ENCODE measurements at places on chromosomes 13 and 19.

DNA sequence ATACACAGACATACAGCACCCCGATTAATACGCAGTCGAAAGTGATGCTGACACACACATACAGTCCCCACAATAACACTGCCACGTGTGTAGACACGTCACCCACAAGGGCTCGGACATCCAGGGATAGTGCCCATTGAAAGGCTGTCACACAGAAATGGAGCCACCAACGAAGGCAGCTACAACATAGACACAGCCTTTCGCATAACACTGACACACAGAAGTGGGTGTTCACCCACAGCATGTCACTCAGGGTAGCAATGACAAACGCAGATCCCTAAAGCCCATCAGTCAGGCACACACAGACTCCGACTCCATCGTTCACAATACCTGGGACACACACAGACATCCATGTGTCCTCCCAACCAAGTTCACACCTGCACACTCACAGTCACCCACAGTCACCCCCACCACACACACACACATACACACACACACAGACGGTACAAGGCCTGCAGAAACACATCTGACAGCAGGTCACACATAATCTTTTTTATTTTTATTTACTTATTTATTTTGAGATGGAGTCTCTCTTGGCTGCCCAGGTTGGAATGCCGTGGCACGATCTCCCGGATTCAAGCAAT, 10.4 kb upstream of the NANOS3 start:
- no peak for DNase-seq

GRCh38 chr13:102680133-102680717, 14.6 kb downstream of the METTL21C start:
- no peak for DNase-seq

DNA sequence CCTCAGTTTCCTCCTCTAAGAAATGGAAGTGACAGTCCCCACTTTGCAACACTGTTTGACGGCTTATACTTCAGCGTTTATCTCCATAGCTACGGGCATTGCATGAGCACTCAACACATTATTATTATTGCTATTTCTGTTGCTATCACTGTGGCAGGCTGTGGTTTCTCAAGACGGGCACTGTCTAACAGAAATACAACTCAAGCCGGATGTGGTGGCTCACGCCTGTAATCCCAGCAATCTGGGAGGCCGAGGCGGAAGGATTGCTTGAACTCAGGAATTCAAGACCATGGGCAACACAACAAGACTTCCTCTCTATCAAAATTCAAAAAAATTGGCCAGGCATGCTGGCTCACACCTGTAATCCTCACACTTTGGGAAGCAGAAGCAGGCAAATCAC, 4.9 kb upstream of the ZSWIM4 start:
- no peak for DNase-seq

GRCh38 chr13:48493851-48494250, 39.0 kb downstream of the RCBTB2 start:
- no peak for DNase-seq

GRCh38 chr13:34412295-34412694, 529.8 kb upstream of the NBEA start:
- no peak for DNase-seq

DNA sequence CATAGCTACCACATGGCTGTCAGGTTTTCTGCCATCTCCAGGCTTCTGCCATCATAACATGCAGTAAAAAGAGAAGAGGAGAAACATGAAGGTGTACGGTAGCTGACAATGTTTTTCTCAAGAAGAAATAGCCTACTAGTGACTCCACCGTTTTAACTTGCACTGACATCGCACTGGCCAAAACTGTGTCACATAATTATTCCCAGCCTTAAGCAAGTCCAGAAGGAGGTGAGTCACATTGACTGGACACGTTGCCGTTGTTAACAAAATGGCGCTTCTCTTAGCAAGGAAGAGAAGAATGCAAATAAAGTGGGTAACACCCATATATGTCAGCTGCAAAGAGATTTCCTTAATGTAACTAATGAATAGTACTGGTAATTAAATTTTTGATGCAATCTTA, 810.4 kb upstream of the SLC10A2 start:
- no peak for DNase-seq

- DNase-seq, result peak; percentile 43
These were observed 6.7 kb upstream of the PLIN4 start for GRCh38 chr19:4524808-4525562.

DNA sequence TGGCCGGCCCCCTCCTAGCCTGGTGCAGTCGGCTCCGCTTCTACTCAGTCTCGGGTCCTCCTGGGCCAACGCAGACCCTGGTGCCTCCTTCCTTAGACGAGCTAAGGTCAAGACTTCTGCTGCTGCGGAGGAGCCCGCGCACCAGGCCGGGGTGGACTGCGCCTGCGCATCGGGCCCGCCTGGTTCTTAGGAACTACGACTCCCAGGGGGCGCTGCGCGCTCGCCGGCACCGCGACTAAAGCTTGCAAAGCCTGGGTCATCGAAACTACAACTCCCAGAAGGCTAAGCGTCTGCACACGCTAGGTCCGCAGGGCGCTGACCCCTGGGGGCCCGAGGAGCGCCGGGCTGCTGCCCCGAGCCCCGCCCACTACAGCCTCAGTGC, at the start of gene ZNF835:
Gene ZNF835, minus strand, starts transcription at position 145 of the 382 bp plus-strand sequence. CDS start 6,559 bp downstream, outside the sequence.
- peak; percentile 24 for DNase-seq

DNA sequence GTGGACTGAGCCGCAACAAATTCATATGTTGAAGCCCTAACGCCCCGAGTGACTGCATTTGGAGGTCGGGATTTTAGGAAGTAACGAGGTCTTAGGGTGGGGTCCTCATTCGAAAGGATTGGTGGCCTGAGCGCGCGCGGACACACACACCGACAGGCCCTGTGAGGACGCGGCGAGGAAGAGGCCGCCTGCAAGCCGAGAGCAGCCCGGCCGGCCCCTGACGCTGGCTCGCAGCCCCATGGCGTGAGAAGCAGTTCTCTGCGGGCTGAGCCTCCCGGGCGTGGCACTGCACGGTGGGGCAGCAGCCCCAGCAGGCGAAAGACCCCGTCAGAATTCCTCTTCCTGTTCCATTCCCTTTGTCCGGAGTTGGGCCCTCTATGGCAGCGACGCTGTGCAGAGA, 131.2 kb downstream of the CRYL1 start:
- DNase-seq, result no peak

GRCh38 chr13:109436841-109437240, 349.5 kb downstream of the IRS2 start:
- DNase-seq, result no peak

GRCh38 chr13:74910415-74910814, 571.6 kb downstream of the TBC1D4 start:
- DNase-seq, result no peak

DNA sequence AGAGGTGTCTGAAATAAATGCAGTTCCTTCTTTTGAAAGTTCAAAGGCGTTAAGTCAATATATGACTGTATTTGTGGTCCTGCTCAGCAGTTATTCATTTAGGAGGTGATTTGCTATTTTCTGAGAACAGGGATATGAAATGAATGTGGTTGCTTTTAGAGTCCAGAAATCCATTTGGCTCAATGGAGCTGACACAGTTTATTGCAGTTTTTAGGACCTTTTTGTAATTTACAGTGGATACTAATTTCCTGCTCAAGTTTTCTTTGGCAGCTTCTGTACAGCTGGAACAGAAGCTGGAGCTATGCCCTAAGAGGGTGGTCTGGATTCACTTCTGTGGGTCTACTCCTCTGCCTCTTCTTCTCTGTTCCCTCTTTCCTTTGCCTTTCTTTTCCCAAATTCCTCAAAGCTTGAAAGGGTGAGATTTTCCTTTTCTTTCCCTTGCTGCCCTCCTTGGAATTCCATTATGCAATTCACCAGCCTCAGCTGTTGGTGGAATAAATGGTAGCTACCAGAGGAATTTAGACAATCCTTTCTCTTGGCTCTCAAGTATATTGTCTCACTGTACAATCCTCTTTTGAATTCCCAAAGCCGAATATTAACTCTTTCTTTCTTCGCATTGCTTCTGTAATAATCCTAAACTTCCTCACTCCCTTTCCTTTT, 39.9 kb downstream of the ITGBL1 start:
- no peak for DNase-seq

GRCh38 chr19:49409441-49410029, 13.7 kb downstream of the PTH2 start:
- no peak for DNase-seq

GRCh38 chr13:68948586-68948985, 1159.0 kb upstream of the ATXN8OS start:
- DNase-seq, result no peak

DNA sequence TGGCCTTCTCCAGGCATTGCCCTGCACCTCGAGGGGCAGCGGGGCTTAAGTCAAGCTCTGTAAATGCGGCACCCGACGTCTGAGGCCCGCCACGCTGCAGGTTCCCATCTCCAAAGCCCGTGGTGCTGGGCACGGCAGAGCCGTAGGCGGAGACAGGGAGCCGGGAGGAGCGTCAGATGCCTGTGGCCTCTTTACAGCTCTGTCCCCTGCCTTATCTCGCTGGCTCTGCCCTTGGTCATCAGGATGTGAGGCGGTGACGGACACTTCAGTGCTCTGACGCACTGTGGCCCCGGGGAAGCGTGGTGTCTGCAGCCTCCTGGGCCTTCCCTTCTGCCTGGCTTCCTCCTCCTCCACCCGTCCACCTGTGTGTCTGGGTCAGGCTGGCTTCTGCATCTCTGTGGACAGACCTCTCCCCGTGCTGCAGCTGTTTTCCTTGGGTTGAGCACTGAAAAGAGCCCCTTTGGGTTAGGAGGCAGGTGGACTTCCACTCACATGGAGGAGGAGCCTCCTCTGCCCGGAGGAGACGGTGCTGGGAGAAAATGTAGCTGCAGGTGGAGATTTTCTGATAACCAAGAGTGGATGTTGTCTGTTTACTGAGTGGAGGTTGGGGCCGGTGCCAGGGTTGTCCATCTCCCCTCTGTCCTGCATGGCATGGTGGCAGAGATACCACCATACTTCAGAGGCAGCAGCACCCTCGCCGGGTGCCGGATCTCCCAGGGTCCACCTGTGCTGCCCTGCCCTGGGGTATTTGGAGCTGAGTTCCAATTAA, 14.6 kb downstream of the MCF2L start:
- peak; percentile 53 for DNase-seq

DNA sequence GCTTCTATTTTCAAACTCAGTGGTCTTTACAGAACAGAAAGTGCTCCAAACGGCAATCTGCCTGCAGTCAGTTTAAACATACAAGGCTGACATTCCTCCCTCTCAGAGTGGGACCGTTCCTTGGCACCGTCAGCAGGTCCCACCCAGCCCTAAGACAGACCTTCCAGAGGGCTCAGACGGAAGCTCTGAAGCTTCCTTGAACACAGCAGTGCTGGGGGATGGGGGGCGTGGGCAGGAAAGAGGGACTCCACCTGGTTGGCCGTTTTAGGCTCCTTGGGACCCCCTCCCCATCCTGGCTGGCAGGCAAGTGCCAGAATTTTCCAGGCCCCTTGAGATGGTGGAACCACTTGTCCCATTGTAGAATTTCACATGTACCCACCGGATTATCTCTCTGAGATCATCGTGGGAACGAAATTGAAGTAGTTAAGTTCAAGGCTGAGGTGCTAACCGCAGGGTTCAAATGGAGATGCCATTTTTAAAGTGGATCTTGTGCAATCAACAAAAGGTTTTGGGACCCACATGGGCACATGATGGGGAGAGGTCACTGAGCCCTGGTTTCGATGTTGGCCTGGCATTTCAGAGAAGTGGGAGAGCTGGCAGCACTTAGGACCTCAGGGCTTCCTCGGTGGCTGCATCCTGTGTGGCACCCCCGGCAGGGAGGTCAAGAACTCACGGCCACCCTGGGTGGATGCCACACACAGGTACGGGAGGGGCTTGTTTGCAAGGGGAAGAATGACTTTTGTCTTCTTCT, 46.2 kb downstream of the KLF2 start:
- DNase-seq, result no peak

DNA sequence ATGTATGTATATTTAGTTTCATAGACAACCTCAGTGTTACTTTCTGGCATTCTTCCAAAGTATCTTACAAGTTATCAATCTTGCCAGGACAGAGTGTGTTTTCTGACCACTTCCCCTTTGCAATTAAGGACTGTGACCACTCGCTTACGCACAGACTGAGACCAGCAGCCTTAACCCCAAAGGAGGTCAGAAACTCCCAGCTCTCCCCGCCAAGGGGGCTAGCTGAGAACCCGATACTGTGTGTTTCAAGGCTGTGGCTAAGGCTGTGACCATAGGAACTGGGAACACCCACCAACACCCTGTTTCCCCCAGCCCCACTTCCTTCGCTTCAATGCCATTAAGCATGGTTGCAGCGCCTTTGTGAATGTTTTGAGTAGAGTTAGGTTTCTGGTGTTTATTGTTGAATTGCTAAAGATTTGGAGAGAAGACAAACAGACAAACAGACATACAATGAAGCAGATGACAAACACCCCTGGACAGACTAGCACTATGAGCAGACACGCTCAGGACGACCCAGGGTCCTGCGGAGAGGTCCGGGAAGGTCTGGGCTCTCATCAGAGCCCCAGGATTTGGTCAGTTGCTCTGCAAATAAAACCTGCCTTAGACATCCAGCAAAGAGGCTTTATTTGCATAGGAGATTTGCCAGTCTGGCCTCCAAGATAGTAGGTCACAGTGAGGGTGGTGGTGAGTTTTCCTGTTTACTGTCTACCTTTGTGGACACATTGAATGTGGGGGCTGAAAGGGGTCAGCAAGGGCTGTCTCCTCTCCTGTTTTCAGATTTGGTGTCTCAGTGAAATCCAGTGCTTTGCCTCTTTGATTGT, 25.0 kb upstream of the TNFSF11 start:
- DNase-seq, result peak; percentile 28

GRCh38 chr13:30735025-30735871, at the start of gene ALOX5AP:
ALOX5AP (plus strand) TSS chr13:30735543; CDS start chr13:30735606, 63 bp downstream.
- peak; percentile 41 for DNase-seq

GRCh38 chr13:29849731-29850212, 645 bp downstream of the UBL3 start:
- DNase-seq, result peak; percentile 63

GRCh38 chr19:7078008-7078407, 8.5 kb downstream of the ZNF557 start:
- no peak for DNase-seq

DNA sequence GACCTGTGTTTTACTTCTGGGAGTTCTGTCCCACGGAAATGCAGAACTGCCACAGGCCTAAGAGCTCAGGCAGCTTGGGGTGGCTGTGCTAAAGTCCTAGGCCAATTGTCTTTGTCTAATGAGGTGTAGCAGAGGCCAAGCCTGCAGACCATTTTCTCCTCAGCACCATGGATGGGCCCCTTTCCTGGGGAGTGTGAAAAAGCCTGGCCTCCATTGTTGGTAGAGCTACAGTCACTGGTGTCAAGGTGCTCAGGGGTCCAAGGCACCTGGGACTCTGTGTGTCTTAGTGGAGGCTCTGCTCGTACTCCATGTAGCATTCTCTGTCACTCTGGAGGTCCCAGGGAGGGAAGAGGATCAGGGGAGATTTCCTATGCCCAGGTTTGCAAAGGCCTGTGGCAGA, 329.6 kb downstream of the SLITRK5 start:
- no peak for DNase-seq

- DNase-seq, result no peak
These were observed 26.2 kb upstream of the OR7C2 start for GRCh38 chr19:14915116-14915515.

DNA sequence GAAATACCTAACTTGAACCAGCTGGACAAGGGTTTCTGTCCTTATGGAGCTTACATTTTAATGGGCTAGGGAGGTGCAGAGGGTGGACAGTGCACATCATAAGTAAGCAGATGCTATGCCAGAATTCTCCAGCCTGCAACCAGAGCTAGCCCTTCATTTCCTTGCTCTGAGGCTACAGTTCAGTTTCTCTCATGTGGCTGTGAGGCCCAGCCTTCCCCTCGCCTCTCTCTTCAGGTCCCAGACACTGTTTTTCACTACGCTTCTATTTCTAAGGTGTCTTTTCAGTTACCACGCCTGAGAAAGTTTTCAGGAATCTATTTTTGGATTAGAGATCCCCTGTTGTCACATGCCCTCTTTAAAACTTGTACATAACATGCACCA, 141.9 kb downstream of the PCCA start:
- no peak for DNase-seq
